ENCODE measurements at places on chromosomes 2 and 18. TPM values are rescaled to one million over a fixed set of nuclear protein-coding genes. Genes with fewer than 3 reads are reported as not detected.

Gene CXCR4
- total RNA-seq = 83.3 TPM

Gene SERPINB10
- total RNA-seq = not detected

Gene ITGB6
- total RNA-seq = not detected

Gene IL1RL2
- not detected for total RNA-seq

Gene FSIP2
- not detected for total RNA-seq

Gene NEUROD1
- total RNA-seq = not detected

All from activated T-helper 1 cell treated with anti-CD3 and anti-CD28 coated beads, Interleukin-12 subunit alpha, Interleukin-12 subunit beta, Interleukin-2, Interleukin-4 antibody, amounts not matched to agents 30 ng/mL and 10 ng/mL and 1 ng/mL, durations not matched to agents 14 hours and 24 hours and 36 hours (primary cell).